ENCODE measurements at places on chromosomes 4 and X. TPM values are rescaled to one million over a fixed set of nuclear protein-coding genes. Genes with fewer than 3 reads are reported as not detected.

DNA sequence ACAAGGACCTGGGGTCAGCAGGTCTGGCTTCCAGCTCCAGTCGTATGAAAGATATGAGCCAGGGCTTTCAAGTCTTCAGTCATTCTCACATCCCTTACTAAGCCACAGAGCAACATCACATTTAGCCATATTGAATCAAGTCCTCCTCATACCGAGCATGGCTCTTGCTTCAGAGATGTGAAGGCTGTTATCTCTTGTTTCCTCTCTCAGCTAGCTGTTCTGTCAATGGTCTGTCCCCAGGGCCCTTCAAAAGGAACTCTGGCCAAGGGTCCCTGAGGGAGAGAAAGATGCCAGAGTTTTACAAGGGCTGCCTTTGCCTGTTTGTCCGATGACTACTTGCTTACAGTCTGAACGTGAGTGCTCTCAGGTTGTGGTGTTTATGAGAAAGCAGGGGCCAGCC is 30.5 kb downstream of the DOCK11 start:
- no peak for DNase-seq

DNA sequence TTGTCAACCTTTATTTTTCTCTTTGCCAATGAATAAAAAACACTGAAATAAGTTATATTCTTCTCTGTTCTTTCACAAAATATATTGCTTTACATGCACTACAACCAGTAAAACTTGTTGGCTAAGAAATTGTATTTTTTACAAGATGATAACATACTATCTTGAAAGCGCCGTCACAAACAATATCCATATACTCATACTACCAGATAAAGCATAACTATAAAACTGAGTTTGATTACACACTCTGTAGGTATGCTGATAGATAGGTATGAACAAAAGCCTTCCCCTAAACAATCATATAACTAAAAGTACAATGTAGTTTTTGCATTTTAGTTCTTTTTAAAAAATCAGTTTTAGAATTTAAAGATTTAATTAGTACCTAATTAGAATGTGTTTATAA is 13.6 kb upstream of the BMP2K start:
- DNase-seq, result no peak

DNA sequence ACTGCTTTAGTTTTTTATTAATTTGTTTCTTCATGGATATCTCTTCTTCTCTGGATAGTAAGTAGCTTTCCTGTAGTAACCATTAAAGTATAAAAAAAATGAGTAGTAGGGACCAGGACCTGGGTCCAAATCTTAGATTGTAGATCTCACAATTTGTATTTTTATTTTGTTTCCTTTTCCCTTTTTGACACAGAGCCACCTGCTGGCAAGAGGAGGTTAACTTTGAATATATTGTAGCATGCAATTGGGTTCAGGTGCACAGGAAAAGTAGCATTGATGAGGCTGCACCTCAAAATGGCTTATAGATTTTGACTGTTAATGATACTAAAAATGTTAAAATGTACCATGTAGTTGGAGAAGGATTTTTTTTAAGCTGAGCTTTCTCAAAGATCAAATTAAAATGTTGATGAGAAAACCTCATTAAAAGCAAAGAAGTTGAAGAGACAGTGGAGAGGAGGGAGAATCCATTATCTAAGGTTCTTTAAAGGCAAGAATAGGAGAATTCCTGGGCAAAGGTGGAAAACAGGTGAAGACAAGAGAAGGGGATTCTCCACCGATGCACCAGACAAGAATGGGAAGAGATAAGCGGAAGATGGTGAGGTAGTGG is 48.3 kb upstream of the HPGDS start:
- DNase-seq, result no peak

- DNase-seq, result no peak
Measured at GRCh38 chr4:8905226-8905772, 33.7 kb upstream of the HMX1 start.

DNA sequence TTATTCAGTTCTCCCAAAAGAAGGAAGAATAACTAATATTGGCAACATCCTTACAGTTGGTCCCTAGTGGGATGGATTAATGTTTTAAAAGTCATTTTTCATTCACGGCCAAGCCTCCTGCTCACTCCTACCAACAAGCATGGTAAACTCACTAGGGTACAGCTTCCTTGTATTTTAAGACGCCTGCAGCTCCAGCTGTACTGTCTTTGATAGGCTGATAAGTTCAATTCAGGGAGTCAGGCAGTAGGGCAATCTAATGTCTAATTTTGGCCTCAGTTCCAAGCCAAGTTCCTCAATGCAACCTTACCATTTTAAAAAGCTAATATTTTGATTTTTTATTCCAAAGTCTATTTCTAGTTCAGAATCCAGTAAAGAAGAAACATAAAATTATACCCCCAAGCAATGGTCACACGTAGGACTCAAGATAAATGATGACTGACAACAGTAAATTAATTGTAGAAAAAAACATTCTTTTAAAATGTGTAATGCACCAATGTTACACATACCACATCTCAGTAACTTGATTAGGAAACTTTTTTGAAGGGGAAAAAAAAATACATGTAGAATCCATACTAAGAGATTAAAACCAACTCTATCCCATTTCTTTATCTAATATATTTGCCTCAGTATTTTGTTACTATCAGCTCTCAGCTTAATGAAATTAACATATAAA is 9.3 kb downstream of the LCORL start:
- DNase-seq, result no peak

- DNase-seq, result no peak
Measured at GRCh38 chr4:76002176-76002575, 5.1 kb downstream of the CXCL9 start.

DNA sequence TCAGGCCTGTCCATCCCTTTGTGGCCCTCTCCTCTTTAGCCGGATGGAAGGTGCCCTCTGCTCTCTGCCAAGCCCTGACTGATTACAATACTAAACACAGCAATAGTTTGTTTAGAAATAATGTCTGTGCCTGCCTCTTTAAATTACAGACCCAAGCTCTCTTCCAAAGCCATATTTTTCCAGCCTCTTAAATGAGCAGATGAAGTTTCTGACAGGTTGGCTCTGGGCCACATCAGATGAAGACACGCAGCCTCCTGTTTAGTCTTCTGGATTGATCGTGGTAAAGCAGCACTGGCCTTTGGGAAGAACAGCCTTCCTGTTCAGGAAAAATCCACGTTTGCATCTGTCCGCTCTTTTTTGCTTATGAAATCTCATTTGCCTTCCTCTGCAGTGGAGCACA is 133.6 kb downstream of the CPE start:
- no peak for DNase-seq

GRCh38 chrX:152821145-152821765 is 9.3 kb downstream of the CETN2 start:
- peak; percentile 11 for DNase-seq

DNA sequence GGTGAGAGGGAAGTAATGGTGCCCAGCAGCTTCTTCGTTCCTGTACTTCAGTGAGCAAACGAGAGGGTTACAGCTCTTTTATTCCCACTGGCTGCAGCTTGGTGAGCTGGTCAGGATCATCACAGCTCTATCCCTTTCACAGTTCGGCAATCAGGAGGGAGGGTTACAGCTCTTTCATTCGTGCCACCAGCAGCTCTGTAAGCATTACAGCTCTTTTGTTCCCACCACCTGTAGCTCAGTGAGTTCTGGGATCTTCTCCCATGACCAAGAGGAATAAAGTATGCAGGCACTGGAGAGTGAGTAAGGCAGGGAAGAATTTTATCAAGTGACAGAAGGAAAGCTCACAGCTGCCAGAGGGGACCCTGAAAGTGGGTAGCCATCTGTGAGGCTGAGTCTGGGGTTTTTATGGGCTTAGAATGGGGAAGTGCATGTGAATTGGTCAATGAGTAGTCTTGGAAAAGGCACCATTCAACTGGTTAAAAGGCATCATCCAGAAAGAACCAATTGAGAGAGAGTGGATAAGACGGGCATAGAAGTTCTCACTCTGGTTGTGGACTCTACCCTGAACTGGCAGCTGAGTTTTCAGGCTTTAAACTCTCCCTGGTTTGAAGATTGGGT is 123.7 kb downstream of the COX18 start:
- DNase-seq, result no peak

DNA sequence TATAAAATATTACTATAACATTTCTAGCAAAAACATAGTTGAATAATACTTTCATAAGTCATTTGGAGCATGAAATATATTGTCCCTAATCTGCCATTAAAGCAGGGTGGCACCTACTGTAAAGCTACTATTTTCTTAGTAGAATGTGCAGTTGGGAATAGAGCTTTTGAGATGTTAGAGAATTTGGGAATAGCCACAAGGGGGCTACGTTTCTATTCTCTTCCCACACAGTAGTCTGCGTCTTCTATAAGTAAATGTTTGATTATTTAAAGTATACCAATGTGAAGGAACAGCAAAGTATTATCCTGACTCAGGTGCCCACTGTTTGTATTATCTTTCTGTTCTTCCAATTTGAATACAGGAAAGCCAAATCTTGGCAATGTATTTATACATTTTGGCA is 323.2 kb upstream of the GIMD1 start:
- DNase-seq, result no peak

The NWD2 gene
- not detected for total RNA-seq

The VSIG4 gene
- not detected for total RNA-seq

The PPEF2 gene
- total RNA-seq, result not detected

The DCAF8L2 gene
- not detected for total RNA-seq

The ANK2 gene
- total RNA-seq, result 95.1 TPM

The RNF128 gene
- 8.1 TPM for total RNA-seq

Data from fibroblast of lung (primary cell).